ENCODE measurements at places on chromosomes 5 and 9.

DNA sequence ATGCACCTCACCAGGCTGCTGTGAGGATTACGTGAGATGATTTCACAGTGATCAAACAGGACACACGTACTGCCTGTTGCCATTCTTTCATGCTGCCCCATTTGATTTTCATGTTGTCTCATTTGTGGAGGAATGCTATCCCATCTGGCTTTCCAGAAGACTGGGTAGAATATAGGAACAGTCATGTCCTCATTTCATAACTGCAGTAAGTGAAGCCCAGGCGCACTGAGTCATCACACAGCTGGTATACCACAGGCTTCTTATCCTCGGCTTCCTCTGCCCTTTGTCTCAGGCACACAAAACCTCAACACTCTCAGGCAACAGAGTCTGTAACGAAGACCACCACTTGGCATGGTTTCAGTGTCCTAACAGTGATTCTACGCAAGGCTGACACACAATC is 62.3 kb downstream of the LHFPL2 start:
- DNase-seq: peak; percentile 89

DNA sequence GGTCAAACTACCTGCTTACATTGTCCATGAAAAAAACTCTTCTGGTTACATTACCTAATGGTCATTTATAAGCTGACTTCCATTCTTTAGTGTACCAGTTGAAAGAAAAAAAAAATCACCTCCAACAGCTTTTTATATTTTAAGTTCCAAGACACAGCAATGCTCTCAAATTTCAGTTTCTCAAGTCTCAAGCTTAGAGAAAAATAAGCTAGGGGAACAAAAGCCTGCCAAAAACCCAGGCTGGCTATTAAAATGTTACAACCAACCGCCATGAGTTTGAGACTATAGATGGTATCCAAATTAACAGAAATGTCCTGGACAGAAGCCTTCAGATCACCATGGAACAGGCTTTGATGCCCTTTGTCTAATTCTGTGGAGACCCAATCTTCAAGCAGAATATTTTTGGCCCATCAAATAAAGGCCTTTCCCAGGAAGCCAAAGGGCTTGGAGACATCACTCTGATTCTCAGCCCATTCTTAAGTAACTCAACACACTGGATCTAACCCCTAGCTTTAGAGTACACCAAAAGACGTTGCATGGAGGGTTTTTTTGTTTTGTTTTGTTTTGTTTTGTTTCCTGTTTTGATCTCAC is 343.7 kb downstream of the GLIS3 start:
- no peak for DNase-seq

DNA sequence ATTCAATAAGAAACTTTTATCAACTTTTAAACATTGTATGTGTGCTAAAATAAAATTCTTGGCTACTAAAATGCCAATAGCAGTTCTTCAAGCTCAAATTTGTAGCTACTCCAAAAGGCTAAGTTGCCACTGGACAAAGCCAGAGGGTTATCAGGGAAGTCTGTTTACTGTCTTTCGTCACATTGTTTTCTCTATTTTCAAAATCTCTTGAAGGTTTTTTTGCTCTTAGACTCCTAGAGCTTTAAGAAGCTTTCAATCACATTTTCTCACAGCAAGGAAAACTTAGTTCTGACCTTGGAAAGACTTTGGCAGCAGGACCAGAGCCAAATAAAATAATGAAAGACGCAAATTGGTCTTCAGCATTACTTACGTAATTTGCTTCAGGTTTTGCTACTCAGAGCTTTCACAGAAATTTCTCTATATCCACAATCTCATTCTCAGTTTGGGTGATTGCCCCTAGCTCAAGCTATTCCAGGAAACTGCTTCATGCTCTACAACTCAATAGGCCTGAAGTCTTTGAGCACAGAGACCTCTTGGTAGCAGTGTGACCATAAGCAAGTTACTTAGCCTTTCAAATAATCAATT is 257.7 kb downstream of the GABRG2 start:
- DNase-seq: no peak

GRCh38 chr5:1037671-1038416 is 29.2 kb downstream of the NKD2 start:
- DNase-seq: no peak

DNA sequence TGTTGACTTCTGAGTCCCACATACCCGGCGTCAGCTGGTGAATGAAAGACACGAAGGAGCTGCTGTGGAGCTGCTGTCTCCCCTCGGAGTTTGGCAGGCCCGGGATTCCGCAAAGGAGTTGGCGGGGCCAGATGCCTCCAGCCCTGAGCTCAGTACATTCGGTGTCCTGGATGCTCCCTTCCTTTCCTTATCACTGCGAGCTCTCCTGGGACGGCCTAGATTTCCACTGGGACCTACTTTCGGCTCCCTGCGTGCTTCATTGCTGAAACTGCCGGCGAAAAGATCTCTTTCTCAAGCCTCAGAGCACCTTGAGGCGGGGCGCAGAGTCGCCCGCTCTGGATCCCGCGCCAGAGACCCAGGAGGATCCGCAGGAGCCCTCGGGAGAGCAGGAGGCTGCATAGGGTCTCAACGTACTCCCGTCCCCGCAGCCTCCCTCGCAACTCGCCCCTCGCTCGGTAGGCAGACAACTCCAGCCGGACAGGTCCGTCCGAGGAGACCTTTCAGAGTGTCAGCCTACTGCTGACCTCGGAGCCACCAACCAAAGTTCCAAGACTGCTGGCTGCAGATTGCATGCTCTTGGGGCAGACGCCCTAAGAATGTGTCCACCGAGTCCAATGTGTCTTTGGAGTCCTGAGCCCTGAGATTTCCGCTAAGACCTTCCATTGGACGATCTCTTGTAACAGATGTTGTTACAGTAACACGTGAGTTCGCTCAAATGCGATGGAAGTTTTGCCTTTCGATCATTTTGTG is 6.1 kb downstream of the ANXA2R start:
- no peak for DNase-seq

DNA sequence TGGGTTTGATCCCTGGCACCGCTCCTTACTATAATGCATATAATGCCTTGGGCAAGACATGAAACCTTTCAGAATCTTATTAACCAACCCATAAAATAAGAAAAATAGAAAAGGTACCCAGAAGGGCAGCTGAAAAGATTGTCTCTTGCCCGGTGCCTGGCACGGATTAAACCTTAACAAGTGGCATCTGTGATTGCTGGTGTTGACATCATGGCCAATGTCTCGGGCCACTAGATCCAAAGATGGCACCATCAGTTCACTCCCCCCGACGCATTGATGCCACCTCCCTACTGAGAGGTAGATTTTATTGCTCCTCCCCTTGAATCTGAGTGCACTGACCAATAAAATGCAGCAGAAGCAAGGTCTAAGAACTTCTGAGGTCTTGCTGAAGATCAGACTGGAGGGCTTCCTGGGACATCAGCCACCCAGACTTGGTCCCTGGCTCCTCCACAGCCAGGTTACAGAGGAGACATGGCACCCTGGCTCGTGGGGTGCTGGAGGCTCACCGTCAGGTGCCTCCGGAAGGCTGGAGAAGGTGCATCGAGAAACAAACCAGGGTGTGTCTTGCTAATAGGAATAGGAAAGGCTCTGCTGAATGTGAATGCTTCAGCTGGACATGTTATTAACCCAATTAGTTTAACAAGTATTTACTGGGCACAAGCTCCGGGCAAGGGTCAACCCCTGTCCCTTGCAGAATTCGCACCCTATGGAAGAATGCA is 80.0 kb upstream of the COL5A1 start:
- DNase-seq: no peak

DNA sequence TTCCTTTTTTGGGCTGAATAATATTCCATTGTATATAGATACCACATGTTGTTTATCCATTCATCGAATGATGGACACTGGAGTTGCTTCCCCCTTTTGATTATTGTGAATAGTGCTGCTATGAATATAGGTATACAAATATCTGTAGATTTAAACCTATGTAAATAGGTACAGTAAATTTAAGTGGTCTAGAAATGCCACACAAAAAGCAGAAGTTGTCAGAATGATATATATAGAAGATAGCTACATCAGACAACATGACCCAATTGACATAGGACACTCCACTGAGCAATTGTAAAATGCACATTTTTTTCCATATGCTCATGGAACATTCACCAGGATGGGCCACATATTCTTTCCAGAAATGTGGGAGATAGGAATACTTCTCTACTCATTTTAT is 77.6 kb downstream of the SMIM15 start:
- peak; percentile 43 for DNase-seq

DNA sequence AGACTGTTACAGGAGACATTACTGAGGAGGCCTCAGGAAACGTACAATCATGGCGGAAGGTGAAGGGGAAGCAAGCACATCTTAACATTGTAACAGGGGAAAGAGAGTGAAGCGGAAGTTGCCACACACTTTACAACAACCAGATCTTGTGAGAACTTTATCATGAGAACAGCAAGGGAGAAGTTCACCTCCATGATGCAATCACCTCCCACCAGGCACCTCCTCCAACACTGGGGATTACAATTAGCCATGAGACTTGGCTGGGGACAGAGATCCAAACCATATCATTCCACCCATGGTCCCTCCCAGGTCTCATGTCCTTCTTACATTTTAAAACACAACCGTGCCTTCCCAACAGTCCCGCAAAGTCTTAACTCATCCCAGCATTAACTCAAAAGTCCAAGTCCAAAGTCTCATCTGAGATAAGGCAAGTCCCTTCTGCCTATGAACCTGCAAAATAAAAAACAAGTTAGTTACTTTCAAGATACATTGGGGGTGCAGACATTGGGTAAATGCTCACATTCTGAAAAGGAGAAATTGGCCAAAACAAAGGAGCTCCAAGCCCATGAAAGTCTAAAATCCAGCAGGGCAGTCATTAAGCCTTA is 138.3 kb downstream of the TMEM161B start:
- no peak for DNase-seq

DNA sequence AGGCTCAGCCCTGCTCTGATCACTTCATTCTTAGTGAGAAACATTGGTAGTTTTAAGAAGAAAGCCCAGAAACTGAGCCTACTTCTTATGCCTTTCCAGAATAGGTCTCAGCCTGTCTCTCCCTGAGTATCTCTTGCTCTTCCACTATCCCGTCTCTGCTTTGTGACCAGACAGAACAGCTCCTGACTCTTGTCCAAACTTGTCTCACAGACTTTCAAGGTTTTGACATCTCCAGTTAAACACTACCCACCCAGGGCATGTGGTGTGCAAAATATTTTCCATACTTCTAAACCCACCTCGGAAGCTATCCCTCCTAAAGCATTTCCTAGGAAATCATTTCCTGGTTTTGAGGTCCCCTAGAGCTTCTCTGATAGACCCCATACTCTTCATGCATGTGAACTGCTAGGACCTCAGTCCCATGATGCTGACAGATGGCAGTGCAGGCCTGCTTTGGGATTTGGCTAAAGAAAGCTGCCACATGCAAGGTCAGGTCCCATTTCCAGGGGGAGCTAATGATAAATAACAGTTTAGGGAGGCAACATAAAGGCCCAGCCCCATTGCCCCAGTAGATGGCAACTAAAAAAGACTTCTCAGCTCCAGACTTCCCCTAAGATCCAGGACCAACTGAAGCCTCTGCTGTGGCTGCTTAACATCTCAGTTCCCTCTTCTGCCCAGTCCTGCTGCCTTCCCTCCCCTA is 211.5 kb downstream of the MED10 start:
- no peak for DNase-seq

- DNase-seq: no peak
These were observed 33.9 kb downstream of the PRELID2 start for GRCh38 chr5:145801195-145801594.

GRCh38 chr9:135248111-135248510 is 160.6 kb downstream of the OLFM1 start:
- DNase-seq: no peak

DNA sequence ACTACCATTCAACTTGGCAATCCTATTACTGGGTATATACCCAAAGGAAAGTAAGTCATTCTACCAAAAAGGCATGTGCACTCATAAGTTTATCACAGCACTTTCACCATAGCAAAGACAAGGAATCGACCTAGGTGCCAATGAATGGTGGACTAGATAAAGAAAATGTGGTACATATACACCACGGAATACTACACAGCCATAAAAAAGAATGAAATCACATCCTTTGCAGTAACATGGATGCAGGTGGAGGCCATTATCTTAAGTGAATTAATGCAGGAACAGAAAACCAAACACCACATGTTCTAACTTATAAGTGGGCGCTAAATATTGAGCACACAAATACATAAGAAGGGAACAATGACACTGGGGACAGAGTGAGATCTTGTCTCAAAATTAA is 65.8 kb upstream of the SUB1 start:
- no peak for DNase-seq

DNA sequence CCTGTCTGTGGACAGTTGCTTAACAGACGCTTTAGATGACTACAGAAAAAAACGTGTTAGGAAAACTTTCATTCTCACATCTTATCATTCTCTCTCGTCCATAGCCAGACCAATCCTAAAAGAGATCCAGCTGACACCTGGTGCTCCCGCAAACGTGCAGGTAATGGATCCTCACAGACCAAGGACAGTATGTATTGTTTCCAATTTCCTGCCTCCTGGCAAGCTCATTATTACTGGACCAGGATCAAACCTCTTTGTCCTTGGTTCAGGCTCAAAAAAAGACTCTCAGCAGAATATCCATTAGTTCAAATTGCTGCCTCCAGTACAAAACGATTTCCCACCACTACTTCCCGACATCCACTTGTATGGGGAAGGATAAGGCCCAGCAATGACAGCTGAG is 62.4 kb downstream of the SERINC5 start:
- DNase-seq: no peak

DNA sequence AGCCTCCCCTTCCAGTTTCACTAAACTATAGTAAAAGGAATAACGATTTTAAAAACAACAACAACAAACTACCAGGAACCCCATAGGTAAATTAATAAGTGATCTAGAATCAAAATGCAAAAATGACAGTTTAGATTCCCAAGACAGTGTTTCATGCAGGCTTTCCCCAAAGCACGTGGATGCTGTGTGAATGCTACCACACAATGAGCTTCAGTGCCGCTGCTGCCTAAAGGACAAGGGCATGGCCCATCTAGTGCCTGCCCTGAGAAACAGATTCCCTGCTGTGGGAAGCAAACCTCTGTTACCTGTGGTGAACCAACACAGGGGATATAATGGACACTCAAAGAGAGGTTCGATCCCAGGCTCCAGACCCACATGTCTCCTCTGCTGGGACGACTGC is 23.7 kb upstream of the CKMT2 start:
- no peak for DNase-seq

DNA sequence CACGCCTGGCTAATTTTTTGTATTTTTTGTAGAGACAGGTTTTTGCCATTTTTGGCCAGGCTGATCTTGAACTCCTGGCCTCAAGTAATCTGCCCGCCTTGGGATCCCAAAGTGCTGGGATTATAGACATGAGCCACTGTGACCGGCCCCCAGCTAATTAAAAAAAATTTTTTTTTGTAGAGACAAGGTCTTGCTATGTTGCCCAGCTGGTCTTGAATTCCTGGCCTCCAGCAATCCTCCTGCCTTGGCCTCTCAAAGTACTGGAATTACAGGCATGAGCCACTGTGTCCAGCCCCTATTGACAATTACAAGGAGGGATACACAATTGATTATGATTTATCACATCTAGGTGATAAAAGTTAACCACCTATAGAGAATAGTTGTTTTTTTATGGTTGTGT is 59.5 kb downstream of the NR2F1 start:
- no peak for DNase-seq

DNA sequence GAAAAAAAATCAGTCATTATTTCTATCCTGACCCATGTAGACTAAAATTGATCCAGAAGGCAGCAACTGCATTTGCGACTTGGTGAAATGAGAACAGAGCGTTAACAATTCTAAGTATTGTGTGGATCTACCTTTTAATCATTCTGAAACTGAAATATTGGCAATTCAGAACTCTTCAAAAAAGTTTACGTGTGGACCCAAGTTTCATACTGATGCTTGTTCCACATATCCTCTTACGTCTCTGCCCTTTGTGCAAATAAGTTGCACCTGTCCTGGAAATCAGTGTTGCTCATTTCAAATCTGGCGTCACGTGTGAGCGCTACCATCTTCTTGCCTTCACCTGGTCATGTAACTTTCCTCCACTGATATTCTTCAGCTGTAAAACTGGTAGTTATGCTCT is 74.7 kb downstream of the NTRK2 start:
- DNase-seq: no peak
